ENCODE measurements at places on chromosomes 11 and 22.

DNA sequence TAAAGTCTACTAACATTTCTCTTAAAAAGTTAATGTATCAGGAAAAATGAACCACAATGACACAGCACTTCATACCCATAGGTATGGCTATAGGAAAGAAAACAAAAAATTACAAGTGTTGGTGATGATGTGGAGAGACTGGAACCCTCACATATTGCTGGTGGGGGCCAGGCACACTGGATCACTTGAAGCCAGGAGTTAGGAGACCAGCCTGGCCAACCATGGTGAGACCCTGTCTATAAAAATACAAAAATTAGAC, 26.7 kb downstream of the TCF20 start:
- DNase-seq: no peak

GRCh38 chr11:43901551-43901950, 20.9 kb downstream of the ALKBH3 start:
- no peak for DNase-seq

GRCh38 chr11:105201166-105201565, 61.6 kb upstream of the CARD18 start:
- no peak for DNase-seq

DNA sequence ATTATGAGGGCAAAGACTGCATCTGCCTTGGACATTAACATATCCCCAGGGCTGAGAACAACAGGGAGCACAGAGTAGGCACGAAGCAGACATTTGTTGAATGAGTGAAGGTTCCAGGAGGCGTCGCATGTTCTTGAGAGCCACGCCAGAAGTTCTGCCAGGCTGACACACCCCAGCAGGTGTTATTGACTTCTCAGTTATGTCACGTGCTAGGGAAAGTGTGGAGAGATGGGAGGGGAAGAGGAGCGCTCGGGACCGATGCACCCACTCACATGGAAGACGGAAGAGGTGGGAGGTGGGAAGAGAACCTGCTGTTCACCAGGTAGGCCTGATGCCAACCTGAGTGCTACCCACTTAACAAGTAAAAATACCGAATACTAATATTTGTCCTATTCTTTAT, 232.8 kb downstream of the LARGE1 start:
- no peak for DNase-seq

- DNase-seq: no peak
Measured at GRCh38 chr11:64536997-64537396, 54.0 kb upstream of the SLC22A12 start.

- no peak for DNase-seq
Measured at GRCh38 chr11:35330931-35331330, 88.4 kb downstream of the SLC1A2 start.

GRCh38 chr11:34727228-34727737, 106.4 kb downstream of the EHF start:
- no peak for DNase-seq

DNA sequence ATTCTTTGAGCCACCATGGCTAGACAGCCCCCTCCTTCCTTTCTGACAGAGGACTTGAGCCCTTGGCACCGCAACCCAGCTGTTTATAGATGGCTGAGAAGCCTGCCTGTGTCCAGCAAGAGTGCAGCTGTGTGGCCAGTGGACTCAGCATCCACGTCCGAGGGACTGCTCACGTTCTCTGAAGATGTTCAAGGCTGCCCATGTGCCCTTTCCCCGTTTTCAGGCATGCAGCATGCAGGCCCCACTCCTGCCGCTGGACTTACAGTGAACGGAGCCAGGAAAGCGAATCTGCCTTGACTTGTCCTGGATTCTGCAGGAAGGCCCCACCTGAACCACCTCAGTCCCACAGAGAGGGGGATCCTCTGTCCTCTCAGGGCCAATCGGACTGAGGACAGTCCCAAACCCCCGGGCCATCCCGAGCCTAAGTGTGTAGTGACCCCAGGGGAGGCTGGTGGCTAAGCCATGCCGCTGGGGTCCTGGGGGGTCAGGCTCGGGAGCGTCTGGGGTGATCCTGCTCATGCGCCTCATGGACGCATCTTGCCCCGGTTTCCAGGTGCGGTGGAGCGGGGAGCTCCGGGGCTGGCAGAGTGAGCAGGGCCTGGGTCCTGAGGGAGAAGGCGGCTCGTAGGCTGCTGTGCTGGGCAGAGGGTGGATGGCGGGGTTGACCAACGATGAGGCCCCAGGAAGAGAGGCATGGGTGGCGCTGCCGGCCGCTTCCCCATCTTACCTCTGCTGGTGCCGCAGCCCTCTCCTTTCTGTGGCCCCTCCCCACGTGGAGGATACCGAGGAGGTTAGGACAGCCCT, 170.7 kb downstream of the CTTN start:
- no peak for DNase-seq

- DNase-seq: no peak
Measured at GRCh38 chr22:17476838-17477237, 86.5 kb upstream of the SLC25A18 start.

DNA sequence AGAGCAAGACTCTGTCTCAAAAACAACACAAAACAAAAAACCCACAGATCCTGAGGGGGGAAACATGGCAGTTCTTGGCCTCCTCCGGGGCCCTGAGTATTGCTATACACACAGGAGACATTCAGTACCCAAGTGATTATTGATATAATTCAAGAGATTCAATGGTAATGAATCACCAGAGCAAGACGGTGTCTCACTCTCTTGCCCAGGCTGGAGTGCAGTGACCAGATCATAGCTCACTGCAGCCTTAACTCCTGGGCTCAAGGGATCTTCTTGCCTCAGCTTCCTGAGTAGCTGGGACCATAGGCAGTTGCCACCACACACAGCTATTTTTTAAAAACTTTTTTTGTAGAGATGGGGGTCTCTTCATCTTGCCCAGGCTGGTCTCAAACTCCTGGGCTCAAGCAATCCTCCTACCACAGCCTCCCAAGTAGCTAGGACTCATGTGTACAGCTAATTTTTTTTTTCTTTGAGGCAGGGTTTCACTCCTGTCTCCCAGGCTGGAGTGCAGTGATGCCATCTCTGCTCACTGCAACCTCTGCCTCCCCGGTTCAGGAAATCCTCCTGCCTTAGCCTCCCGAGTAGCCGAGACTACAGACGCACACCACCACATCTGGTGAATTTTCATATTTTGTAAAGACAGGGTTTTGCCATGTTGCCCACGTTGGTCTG, 21.8 kb upstream of the PIK3C2A start:
- no peak for DNase-seq

DNA sequence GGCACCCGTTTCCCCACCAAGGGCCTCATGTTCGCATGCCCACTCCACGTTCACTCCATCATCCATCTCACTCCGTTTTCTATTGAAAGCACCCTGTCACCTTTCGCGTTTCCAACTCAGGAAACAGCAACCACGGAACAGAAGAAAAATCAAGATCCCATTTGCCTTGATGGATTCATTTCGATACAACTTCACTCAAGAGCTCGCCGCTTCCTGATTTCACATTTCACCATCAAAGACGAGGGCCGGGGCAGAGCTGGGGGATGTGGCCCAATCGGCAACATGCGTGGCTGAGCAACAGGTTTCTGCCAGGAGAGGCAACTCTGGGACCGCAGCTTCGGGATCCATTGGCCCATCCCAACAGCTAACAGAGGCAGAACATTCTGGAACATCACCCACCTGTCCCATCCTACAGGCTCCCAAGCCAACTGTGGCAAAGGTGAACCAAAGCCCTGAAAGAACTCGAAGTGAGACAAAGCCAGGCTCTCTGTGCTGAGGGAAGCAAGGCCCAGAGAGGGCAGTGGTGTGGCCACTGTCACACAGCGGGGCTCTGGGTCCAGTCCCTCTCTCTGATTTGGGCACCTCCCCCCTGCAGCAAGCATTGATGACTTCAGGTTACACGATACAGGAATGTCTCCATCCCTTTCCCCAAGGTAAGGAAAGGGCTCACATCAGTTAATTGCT, 36.2 kb upstream of the CD5 start:
- no peak for DNase-seq

- DNase-seq: no peak
Measured at GRCh38 chr11:112967082-112967481, 5.9 kb downstream of the NCAM1 start.

DNA sequence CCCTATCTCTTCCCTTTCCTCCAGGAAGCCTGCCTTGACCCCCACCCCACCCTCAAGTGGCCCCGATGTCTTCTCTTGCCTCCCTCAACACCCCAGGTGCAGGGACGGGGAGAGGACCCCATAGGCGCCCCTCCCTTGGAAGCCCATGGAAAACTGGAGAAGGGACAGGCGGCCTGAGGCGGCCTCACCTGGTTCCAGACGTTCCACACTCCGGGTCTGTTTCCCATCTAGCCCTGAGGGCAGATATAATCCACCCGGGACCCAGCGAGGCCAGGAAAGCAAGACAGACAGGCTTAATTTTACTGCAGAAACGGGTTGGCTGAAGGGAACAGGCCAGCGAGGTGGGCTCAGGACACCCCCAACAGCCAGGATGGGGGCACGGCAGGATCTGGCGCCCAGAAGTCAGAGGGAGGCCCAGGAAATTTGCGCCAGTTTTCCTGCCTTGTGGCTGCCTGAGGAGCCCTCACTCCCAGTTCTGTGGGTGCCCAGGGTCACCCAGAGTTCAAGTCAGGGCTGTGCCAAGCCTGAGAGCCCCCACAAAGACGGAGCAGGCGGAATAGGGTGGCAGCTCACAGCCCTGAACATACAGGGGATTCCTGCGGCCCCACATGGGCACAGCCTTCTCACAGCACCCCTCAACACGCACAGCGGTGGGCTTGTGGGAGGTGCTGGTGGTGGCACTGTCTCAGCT, 3.0 kb upstream of the SIGIRR start:
- no peak for DNase-seq

DNA sequence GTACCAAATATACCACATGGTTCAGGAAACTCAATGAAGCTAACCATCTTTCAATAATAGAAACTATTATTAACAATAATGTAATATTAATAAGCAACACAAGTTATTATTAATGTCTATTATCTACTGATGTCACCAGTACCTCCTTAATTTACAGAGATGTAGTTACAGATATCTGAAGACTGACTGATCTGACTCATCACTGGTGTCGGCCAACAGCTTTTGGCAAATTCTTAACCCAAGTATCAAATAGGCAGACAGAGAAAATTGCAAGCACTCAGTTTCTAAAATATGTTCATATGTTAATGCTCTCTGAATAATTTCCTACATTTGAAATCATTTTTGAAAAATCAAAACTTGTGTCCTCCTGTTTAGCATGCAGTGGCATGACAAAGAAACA, 100.4 kb upstream of the DDI1 start:
- DNase-seq: no peak

GRCh38 chr11:106288822-106289387, 211.4 kb downstream of the AASDHPPT start:
- DNase-seq: no peak

DNA sequence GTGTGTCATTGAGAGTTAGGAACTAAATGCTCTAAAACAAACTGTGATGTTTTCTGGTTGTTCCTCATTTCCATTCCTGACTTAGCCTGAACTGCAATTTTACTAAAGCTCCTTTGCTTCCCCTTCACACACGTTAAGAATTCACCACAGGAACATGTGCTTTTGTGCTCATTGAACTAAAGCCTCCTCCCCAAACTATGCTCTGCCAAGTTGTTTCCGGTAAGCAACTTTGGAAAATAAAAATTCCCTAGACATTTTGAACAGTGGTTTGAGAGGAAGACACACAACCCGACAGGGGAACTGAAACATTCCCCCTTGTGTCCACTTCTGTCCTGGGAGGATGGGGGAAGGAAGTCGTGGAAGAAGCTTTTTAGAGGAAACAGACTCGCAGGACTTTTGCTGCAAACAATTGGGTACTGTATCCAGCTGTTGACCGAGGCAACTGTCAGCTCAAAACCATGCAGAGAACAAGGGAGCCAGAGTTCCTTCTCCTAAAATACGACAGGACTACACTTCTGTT, 66.9 kb downstream of the GAB2 start:
- no peak for DNase-seq

DNA sequence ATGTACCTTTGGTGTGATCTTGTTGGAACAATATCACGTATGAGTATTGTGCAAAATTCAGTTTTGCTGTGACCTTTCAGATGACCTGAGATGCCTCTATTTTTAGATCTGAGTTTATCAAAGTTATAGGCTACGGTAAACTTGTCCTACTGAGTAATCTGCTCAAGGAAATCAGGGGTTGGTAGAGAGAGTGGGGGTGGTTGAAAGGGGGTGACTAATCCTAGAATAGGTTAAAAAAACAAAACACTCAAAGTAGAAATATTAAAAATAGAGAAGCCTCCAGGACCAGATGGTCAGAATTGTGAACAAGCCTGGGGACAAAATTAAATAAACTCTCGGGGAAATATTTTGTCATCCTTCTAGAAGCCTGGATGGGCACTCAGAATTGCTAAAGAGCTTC, 59.9 kb upstream of the C11orf87 start:
- no peak for DNase-seq

GRCh38 chr11:94031625-94032024, 10.5 kb downstream of the HEPHL1 start:
- no peak for DNase-seq

- DNase-seq: no peak
Measured at GRCh38 chr22:45064313-45065278, 54.8 kb upstream of the PHF21B start.

- DNase-seq: no peak
Measured at GRCh38 chr11:34337016-34337415, 20.8 kb downstream of the ABTB2 start.

DNA sequence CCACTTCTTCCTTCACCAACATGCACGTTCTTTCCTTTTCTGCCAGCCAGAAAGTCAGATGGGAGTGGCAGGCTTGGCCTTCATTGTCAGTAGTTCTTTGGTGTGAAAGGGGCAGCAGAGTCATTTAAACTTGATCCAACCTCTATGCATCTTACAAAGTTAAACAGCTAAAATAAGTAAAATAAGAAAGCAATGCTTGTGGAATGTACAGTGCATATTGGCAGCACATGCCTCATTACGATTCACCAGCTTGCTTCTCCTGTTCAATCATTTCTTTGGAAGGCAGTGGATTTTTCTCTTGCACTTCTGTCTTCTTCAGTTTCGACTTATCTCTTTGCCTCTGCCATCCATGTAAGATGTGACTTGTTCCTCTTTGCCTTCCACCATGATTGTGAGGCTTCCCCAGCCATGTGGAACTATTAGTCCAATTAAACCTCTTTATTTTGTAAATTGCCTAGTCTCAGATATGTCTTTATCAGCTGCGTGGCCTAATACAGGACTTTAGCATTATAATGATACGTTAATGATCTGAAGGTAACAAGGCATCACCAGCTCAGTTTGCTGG, 14.8 kb downstream of the LGALS12 start:
- DNase-seq: no peak

GRCh38 chr22:39938509-39939111, 21.6 kb upstream of the TMA7B start:
- DNase-seq: no peak

- DNase-seq: no peak
Measured at GRCh38 chr11:57604296-57605027, 7.0 kb downstream of the SERPING1 start.

- DNase-seq: no peak
Measured at GRCh38 chr11:107011977-107012376, 6.3 kb downstream of the GUCY1A2 start.

- DNase-seq: no peak
Measured at GRCh38 chr11:15551901-15552851, 437.5 kb downstream of the INSC start.

GRCh38 chr11:121104312-121104762, 3.3 kb downstream of the TECTA start:
- no peak for DNase-seq

- no peak for DNase-seq
Measured at GRCh38 chr22:46043816-46044620, 67.1 kb upstream of the WNT7B start.
